EL (cell line): ENCODE measurements at places on chromosomes 7 and 10.
A peak's percentile ranks its signal among the peaks of the same experiment; 100 is the strongest.

DNA sequence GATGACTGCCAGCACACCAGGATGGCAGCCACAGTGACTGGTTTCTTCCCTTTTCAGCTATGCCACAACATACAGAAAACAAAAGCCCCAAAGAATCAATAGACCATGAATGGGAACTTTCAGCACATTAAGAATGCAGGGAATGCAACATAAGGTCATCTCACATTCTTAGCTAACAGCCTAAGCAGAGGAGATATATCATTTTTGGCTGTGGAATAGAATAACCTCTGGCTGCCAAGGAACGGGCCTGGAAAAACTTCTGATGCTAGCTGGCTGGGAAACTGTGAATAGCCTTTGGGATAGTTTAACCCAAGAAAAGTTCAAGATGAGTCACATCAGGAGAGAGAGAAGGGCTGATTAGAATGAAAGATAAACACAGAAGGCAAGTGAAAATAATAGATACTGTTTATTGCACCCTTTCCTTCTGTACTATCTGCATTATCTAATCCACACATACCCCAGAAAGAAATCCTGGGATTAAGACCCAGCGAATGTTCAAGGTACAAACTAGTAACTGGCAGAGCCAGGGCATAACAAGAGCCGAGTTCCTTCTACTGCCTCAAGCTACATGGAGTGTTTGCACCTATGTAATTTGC is 169.2 kb downstream of the SEMA3A start:
- DNase-seq: peak; percentile 99

- no peak for DNase-seq
Observed at GRCh38 chr7:31368620-31369019, 28.1 kb upstream of the NEUROD6 start.

DNA sequence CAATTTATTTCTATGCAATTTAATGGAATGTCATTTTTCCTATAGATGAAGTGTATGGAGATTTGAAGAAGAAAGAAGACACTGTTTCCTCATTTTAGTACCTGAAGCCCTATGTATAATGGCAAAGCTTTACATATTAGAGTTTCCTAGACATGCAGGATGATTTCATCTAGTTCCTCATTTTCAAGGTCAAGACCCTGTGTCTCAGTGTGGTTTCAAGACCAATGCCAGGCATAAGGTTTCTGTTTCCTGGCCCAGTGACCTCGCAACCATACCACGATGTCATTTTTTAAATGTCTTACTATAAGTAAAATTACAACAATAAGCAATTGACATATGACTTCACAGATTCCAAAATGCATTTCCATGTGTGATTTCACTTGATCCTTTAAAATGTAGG is 336.5 kb upstream of the PRKCQ start:
- no peak for DNase-seq

- DNase-seq: no peak
Observed at GRCh38 chr10:20551761-20552160, 345.4 kb downstream of the NEBL start.

DNA sequence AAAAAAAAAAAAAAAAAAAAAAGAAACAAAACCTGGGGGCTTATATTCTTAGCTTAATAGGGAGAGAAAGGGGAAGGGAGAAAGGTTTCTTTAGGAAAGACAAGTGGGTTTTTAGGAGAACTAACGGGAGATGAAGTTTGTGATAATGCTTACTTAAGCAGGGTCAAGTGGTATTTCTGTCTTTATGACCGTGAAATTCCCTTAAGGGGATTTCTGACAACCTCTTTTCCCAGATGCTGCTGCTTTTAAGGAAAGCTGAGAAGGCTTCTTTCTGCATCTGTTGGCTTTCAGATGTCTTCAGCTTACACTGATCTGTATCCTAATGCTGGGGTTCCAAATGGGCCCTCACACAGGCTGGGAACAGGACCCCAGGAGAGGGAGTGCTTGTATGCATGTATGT is 42.6 kb downstream of the ADAMTS14 start:
- DNase-seq: no peak
